ENCODE measurements at places on chromosomes 1 and 21.

- no peak for DNase-seq
Observed at GRCh38 chr21:28821276-28822122, 171.2 kb downstream of the LTN1 start.

DNA sequence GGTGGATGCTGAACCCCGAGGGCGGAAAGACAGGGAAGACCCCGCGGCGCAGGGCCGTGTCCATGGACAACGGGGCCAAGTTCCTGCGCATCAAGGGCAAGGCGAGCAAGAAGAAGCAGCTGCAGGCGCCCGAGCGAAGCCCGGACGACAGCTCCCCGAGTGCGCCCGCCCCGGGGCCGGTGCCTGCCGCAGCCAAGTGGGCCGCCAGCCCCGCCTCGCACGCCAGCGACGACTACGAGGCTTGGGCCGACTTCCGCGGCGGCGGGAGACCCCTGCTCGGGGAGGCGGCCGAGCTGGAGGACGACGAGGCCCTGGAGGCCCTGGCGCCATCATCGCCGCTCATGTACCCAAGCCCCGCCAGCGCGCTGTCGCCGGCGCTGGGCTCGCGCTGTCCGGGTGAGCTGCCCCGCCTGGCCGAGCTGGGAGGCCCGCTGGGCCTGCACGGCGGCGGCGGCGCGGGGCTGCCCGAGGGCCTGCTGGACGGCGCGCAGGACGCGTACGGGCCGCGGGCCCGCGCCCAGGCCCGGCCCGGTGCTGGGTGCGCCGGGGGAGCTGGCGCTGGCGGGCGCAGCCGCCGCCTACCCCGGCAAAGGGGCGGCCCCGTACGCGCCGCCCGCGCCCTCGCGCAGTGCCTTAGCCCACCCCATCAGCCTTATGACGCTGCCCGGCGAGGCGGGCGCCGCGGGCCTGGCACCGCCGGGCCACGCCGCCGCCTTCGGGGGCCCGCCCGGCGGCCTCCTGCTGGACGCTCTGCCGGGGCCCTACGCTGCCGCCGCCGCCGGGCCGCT lies 20.7 kb downstream of the FOXO6 start:
- DNase-seq = peak; percentile 65

DNA sequence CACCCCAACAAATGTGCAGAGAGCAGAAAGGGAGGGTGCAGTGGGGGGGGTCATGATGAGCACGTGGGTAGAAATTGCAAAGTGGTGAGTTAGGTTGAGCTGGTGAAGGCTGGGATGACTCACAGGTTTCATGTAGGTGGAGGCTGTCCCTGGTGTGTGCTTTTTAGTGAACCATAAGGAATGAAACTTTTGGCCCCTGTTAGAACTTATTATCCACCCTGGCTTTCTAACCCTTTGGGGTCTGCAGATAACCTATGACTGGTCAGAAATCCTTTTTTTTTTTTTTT lies 46.9 kb downstream of the DOP1B start:
- no peak for DNase-seq

DNA sequence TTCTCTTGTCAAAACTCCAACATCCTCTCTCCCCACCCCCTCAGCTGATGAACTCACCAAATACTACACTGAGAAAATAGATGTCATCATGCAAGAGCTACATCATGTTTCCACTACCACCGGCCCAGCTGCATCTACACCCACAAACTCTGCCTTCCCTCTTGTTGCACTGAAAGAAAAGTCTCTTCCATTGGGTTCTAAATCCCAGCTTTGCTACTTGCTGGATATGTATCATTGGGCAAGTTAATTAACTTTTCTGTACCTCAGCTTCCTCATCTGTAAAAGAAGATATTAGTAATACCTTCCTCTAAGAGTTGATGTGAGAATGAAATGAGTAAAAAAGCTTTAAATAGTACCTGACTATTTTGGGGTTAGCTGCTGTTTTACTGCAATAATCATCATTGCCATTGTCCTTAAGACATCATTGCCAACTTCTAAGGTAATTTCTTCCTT lies 108.6 kb downstream of the OLFML2B start:
- no peak for DNase-seq

- DNase-seq = no peak
Observed at GRCh38 chr1:58722967-58723366, 23.1 kb upstream of the MYSM1 start.

DNA sequence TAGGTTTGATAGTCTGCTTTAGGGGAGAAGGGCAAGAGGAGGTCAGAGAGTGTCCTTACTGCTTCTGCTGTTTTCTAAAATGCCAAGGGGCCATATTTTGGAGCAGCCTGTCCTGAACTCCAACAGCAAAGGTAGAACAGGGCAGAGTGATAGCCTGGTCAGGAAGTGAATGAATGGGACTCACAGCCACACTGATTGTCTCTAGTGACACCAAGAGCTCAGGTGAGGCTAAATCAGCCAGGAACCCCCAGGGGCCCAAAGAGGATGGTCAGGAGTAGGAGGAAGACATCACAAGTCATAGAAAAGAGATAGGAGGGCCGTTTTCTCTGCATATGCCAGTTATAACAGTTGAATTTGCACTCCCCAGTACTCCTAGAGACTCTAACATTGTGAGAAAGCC lies 97.4 kb upstream of the DUSP10 start:
- no peak for DNase-seq

- no peak for DNase-seq
Observed at GRCh38 chr1:1401457-1402010, 2.4 kb upstream of the CCNL2 start.

- no peak for DNase-seq
Observed at GRCh38 chr1:51313961-51314777, 16.2 kb downstream of the TTC39A start.

- DNase-seq = peak; percentile 17
Observed at GRCh38 chr1:55718758-55719671, 503.9 kb upstream of the USP24 start.

GRCh38 chr1:23100074-23100748 lies 68.4 kb downstream of the LUZP1 start:
- DNase-seq = peak; percentile 22

DNA sequence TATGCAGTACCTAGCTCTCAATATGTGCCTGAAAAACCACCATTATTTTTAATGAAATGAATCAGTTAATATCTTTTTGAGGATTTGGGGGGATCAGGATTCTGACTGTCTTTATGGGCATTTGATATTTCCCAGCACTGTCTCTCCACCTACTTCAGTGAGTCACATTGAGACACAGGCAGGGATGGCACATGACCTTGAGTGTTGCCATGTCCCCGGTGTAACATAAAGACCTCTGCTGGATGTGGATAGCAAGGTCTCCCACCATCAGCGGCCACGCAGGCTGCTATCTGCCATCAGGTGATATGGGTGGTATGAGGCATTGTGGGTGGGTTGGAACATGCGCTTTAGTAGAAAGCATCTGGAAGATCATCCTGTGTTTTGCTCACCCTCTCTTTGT lies 103.2 kb downstream of the RGL1 start:
- no peak for DNase-seq

DNA sequence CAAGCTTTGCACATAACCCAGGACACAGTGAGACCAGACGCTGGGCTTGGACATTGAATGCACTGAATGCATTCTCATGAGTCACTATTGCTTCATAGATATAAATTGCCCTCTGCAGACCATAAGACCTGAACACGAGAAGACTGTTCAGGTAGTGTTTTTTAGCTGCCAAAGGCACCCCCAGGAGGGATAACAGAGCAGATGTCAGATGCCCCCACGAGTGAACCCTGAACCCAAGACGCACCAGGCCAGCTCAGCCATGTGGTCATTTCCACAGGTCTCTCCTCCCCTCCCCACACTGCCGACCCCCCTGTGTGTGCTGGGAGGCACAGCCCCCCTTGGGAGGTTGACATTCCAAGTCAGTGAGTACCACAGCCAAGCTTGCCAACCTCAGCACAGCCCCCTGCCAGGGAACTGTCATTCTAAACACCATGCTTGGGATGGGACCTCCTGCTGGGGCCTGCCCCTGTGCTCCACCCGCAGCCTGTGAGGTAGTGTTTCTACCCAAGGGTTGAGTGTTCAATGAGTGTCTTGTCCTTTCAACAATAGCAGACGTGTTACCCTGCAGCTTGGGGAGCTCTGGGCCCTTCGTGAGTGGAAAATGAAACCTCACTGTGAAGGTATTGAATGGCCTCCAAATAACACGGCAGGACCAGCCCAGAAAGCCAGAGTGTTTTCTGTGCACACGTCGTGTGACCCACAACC lies 68.2 kb downstream of the PSMG1 start:
- no peak for DNase-seq

DNA sequence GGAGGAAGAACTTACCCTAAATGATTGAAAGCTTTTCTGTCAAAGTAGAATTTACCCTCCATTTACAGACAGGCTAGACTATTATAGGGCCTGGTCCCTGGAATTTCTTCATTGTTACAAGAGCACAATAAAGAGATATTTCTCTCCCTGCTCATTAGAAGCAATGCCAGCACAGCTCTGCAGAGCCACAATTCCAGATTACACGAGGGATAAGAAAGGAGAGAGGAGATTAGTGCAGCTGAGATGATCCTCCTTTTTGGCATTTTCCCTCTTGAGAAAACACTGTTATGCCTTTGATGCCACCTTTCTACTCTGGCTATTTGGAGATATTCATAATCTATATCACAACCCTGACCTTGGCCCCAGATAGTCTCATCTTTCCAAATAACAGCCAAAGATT lies 1119.5 kb upstream of the TMPRSS15 start:
- no peak for DNase-seq

GRCh38 chr1:87450615-87451209 lies 122.0 kb downstream of the LMO4 start:
- no peak for DNase-seq

DNA sequence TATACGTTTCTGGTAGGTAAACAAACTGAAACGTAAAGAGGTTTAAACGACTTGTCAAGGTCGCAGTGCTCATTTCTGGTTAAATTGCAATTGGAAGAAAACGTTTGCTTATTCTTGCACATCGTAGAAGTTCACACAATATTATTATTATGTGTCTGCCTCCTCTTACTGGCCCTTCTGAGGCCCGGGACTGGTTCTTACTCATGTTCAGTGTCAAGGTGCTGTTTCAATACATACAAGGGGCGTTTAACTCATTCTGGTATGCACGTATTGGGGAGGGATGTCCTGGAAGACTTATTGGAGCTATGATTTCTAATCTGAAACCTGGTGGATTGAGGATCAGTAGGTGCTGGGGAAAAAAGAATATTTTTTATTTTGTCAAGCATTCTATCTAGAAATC lies 932 bp downstream of the RPF1 start:
- DNase-seq = no peak

GRCh38 chr1:164638492-164639202 lies 79.7 kb downstream of the PBX1 start:
- DNase-seq = no peak

- no peak for DNase-seq
Observed at GRCh38 chr1:59361766-59362165, 64.9 kb downstream of the FGGY start.

Measured in HuH-7 (cell line).